ENCODE measurements at places on chromosomes 3 and 15. TPM values are rescaled to one million over a fixed set of nuclear protein-coding genes. Genes with fewer than 3 reads are reported as not detected.

DNA sequence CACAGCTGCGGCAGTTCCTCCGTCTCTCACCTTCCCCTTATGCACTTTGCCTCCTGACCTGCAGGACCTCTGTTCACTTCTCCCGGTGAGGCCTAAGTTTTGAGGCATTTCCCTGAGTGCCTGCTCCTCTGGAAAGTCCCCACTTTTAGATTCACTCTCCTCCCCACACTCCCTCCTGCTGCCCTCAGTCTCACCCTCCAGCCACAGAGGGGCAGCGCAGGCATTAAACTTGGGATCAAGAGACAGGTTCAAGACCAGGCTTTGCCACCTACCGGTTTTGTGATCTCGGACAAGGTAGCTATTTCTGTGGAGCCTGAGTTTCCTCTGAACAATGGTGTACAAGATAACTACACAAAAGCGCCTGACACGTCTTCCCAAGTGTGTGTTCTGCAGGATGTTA, 19.4 kb downstream of the SLC6A11 start:
- DNase-seq = no peak

GRCh38 chr15:68295014-68295805, 17.7 kb downstream of the FEM1B start:
- no peak for DNase-seq

DNA sequence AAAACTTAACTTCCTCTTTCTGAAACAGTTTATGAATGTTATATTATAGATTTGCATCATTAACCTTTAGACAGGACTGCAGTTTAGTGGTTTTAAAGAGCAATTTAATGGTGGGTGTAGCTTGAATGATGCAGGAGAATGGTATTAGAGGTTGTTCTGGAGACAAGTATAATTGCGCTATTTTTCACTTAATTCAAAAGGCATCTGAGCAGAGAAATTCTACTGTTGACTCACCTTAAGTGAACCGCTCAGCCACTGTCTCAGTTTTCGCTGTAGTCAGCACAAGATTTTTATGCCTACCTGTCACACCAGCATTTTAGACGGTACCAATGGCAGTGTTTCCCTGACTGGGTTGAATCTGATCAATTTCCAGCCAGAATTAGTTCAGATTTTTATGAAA, 348.8 kb upstream of the DCBLD2 start:
- DNase-seq = no peak

DNA sequence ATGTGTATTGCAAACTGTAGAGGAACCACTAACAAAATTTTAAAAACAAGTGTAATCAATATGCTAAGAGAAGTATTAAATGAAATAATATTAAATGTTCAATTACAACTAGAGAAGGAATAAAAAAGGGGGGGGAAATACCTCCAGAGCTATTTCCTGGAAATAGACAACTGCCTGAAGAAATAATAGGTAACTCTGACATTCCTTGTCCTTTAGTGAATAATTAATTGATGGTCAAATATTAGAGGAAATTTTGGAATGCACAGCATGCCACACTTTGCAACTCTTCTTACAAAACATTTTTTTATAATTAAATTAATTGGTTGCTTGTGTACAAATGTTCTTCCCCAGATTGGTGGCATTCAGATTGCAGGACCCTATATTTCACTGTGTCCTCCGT, 342.6 kb upstream of the COL8A1 start:
- DNase-seq = no peak

DNA sequence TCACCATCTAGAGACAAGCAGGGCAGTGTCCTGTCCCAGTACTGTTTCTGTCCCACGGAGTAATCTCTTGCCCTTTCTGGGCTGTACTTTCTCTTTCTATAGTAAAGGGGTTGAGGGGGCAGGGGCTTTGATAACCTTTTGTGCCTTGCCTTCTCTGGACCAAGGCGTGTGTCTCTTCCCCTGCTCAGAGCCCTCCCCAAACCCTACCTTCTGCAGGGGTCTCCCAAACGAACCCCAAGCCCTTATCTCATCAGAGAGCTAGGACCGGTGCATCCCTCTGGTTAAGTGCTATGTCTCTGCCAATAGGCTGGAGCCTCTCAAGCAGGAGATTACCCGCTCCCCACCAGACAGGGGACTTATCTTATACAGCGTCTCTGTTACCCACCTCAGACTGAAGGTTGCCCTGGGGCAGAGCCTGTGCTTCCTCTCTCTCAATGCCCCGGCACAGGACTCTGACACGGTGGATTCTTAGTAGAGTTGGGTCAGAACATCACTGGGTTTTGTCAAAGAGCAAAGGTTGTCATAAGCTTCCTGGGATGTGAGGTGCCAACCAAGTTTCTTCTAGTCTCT, 2.9 kb downstream of the PLEKHO2 start:
- no peak for DNase-seq

- DNase-seq = no peak
Observed at GRCh38 chr3:197507081-197507480, 48.7 kb downstream of the BDH1 start.

- DNase-seq = no peak
Observed at GRCh38 chr15:99118801-99119546, 14.1 kb downstream of the SYNM start.

DNA sequence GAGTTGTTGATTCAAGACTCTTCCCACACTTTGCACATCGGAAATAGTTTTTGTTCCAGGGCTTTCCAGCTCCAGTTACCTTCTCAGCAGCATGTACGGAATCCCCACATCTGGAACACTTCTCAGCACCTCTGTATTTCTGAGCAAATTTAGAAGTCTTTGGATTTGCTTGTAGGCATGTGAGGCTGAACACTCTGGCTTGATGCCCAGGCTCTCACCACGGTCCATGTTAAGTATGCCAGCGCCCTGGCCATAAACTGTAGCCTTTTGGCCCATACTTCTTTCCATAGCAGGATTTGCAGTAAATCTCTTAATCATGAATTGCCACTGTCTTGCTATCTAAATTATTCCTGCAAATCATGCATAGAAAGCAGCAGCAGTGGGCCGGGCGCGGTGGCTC, 24.4 kb downstream of the ATP2C1 start:
- peak; percentile 42 for DNase-seq

DNA sequence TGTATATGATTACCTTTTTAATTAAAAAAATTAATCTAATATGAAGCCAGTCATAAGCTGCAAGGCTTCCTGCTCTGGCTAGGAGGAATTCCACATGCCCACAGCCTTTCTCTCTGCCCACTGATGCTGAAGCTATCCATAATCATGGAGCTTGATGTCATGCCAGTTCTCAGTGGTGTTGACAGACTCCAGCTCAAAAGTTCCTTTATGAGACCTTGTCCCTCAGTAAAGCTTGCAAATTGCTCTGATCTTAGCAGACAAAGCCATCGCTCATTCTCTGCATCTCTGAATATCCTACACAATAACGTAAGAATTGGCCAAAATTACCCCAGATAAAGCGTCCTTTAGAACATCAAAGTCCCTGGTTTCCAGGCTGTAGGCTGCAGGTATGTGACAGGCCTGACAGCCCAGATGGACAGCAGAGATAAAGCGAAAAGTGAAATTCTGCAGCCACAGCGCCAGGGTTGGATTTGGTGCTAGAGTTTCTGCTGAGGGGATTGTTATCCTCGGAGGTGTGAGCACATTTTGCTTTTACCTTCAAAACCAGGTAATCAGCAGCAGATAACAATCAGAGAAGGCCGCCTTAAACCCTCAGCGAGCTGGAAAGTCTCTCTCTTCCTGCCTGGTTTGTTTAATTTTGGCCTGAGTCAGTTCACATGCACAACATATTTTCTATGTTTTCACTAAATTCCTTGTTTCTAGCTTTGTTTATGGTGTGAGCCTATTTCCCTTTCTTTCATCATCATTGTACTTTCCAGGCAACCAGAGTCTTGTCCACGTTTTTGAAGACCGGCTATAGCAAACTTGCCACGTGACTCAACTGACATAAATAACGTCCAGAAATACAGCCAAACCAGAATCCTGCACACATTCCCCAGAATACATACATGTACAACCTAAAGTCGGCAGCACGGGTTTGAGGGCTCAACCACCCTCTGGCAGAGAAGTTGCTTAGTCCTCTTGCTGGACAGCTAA, 36.6 kb upstream of the ALDH1A3 start:
- peak; percentile 34 for DNase-seq

- no peak for DNase-seq
Observed at GRCh38 chr3:155876037-155876436, 5.6 kb downstream of the GMPS start.

DNA sequence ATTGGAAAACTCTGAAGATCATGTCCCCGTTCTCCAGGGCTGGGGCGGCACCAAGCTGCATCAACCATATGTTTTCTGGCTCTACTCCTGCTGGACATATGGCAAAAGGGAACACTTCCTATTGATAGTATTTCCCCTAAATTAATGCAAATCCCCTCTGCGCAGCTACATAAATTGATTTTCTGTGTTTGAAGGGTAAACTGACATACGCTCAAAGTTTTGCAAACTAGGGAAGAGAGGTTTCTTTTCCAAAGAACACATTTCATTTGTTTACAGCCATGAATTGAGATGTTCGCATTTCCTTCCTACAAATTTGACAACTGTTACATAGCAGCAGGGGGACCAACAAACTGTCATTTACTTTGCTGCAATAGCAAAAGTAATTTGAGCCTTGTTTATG, 35.9 kb downstream of the CTXND1 start:
- no peak for DNase-seq

DNA sequence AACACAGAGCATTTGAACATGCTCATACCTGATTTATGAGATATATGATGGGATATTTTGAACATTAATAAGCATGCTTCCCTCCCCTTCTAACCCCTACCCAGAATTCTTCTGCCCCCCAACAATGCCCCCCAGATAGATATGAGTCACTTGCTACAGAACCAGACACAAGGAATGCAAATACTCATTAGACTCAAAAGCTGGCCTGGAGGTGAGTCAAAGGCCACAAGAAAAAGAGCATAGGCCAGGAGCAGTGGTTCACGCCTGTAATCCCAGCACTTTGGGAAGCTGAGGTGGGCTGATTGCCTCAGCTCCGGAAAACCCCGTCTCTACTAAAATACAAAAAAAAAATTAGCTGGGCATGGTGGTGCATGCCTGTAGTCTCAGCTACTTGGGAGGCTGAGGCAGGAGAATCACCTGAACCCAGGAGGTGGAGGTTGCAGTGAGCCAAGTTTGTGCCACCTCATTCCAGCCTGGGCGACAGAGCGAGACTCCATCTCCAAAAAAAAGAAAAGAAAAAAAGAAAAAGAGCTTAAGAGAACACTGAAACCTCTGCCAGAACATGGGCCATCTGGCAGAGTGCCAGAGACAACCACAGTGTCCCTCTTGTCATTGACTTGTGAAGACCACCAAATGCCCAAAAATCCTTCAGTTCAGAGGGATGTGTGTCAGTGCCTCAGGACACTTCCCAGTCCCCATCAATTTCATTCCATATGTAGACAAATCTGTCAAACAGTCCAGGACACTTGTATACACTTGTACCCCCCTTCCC, 3.9 kb upstream of the SH3GL3 start:
- DNase-seq = no peak

DNA sequence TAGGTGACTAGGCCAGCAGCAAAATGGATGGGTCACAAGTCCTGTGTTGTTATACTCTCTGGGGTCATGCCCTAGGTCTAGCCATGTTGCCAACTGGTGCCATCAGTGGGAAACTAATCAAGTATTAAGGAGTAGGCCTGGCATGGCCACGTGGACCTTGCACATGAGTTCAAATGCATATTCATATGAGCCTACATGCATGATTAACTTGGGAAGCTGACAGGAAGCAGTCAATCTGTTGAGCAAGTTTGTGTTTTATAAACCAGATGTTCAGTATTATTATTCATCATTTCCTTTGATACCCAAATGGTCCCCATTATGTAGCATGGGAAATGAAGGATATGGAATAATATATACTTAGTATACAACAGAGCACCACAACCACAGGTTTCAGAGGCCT, 95.0 kb downstream of the LRTM1 start:
- DNase-seq = no peak

The CPEB1 gene
- 4.0 TPM for total RNA-seq

The NOP10 gene
- total RNA-seq = 103 TPM

The GOLGA8T gene
- not detected for total RNA-seq

The NMNAT3 gene
- 10.2 TPM for total RNA-seq

The SNX22 gene
- total RNA-seq = 20.3 TPM

The MYZAP gene
- total RNA-seq = 36.9 TPM

The CFAP91 gene
- 18.7 TPM for total RNA-seq
